Activated T-helper 2 cell treated with anti-CD3 and anti-CD28 coated beads, Interferon-gamma antibody, Interleukin-2, Interleukin-4, amounts not matched to agents 10 μg/mL and 5 μg/mL and 100 μg/mL, durations not matched to agents 14 hours and 24 hours and 36 hours (primary cell): ENCODE measurements at places on chromosomes 11 and 22.

DNA sequence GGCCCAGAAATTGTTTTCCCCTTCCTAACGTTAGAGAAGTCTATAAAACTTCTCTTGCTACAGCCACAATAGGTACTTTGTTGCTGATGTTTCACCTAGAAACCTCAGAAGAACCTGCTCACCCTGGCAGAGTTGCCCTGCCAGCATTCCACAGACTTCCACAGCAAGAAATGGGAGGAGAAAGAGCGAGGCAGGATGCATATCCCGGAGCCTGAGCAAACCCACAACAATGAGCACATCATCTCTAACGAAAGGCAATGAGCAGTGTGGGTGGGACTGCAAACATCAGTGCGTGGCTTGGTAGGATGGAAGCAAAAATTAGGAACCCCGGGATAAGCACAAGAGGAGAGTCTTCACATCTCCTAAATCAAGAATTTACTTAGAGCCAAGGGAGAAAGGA is 892.3 kb downstream of the OPCML start:
- DNase-seq, result no peak

GRCh38 chr22:49869845-49870712 is 16.4 kb downstream of the ZBED4 start:
- no peak for DNase-seq

DNA sequence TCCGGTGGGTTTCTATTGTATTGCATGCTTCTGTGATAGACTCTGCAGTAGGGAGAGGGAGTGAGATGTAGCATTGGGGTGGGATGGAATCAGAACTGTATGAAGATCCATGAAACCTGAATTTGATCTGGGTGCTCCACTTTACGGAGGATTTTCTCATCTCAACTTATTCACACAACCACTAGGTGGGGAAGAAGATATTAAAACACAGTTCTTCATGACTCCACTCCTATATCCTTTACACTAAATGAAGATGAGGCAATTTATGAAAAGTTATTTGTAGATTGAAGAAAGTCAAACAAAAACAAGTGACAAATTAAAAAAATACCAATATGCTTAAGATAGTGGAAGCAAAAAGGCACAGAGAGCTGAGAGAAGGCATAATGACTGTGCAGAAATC is 92.6 kb upstream of the PDGFD start:
- no peak for DNase-seq

DNA sequence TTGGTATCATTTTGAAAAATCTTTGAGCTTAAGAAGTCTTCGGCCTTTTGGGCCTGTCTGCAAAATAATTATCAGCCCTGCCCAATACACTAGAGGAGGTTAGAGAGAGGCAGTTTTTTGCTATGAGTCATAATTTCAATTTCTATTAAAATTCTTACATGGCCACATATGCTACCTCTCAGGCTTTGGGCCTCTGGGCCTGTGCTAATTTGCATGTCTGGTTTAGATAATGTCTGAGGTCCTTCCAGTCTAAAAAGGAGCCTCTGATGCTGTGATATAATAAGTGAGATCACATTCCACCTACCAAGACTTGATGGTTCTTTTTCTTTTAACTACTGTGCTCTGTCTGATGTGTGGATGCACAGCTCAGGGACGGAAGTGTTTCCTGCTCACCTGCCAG is 70.8 kb downstream of the KCNJ1 start:
- DNase-seq, result no peak

DNA sequence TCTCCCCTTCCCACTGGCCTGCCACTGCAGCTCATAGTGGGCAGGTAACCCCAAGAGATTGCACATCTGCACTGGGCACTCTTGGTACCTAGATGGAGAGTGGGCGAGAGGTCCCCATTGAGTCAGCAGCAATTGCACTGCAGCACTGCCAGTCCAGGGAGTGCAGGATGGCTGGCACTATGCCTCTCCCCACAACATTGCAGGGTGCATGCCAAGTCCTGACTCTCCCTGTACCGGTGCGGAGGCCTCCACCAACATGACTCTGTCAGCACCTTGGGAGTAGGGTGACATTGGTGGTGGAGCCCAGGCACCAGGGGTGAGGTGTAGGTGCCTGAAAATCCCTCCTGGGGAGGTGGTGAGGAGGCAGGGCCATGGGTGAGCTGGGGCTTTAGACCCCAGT is 82.2 kb downstream of the TRAF6 start:
- no peak for DNase-seq

GRCh38 chr11:12701811-12702592 is 27.8 kb downstream of the TEAD1 start:
- no peak for DNase-seq

- DNase-seq, result no peak
Observed at GRCh38 chr22:36976606-36977005, 42.6 kb downstream of the TST start.
